ENCODE measurements at places on chromosomes 5 and 9.

DNA sequence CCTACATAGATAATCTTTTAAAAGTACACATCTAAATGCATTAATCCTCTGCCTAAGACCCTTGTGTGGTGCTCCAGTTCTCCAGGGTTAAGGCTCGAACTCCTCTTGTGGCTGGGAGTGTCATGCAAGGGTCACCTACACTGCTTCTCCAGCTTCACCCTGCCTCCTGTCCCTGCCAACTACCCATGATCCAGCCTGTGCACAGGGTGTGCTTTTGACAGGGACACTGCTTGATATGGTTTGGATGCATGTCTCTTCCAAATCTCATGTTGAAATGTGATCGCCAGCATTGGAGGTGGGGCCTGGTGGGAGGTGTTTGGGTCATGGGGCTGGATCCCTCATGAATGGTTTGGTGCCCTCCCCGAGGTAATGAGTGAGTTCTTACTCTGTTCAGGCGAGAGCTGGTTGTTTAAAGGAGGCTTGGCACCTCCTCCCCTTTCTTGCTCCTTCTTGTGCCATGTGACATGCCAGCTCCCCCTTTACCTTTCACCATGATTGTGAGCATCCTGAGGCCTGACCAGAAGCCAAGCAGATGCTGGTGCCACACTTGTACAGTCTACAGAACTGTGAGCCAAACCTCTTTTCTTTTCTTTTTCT, 48.5 kb downstream of the SLC22A5 start:
- DNase-seq: no peak

- DNase-seq: no peak
Observed at GRCh38 chr5:51650824-51651223, 267.6 kb downstream of the ISL1 start.

- no peak for DNase-seq
Observed at GRCh38 chr5:99070822-99071221, 142.0 kb upstream of the CHD1 start.

DNA sequence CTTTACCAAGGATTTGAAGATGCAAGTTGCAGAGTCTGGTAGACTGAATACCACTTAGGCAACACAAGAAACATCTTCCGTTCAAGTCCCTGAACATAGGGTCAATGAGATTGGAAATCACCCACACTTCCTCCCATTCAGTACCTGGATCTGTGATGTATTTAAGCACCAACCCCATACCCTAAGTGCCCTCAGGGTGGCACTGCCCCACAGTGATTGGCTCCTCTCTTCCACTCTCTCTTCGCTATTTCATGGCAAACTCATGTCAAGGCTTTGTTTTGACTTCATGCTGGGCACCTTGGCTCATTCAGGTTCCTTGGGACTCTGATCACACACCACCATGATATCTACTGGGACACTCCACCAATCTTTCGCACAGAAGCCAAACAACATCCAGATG, 53.7 kb downstream of the GGTA1 start:
- no peak for DNase-seq

- DNase-seq: no peak
Observed at GRCh38 chr9:107624234-107624948, 134.8 kb upstream of the KLF4 start.

- no peak for DNase-seq
Observed at GRCh38 chr5:55601204-55601618, 66.4 kb upstream of the PLPP1 start.

- DNase-seq: no peak
Observed at GRCh38 chr5:10201223-10201868, 48.3 kb downstream of the ATPSCKMT start.

DNA sequence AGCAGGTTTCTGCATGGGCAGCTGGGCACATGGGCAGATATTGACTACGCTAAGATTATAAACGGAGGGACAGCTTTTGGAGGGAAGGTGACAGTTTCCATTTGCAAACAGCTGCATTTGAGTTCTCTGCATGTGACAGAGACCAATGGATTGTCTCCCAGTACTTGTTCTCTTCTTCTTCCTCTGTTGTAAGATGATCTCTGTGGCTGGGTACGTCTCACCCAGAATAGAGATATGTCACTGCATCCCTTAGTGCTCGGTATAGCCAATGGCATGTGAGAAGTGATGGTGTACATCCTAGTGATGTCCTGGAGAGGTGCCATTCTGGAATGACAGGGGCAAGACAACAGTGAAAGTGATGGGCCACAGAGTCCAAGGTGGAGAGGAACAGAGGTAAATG, 171.3 kb downstream of the CFAP90 start:
- DNase-seq: no peak

DNA sequence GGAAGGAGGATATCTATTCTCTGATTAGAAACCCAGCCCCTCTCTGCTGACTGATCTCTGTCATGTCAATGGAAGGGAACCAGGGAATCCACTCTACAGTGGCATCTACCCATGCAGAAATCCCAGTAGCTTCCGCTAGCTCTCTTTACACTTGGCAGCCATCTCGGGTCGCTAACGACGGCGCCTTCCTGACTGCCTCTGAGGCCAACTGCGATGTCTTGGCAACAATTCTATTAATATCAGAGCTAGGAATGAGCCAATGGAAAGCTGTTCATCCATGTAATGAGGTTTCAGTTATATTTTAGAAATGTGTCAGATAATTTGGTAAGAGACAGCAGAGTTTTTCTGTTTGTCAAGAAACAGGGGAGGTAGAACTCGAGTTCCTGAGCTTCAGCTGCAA, 67.6 kb upstream of the ATP10B start:
- peak; percentile 3 for DNase-seq
